ENCODE measurements at places on chromosomes 4 and X.

DNA sequence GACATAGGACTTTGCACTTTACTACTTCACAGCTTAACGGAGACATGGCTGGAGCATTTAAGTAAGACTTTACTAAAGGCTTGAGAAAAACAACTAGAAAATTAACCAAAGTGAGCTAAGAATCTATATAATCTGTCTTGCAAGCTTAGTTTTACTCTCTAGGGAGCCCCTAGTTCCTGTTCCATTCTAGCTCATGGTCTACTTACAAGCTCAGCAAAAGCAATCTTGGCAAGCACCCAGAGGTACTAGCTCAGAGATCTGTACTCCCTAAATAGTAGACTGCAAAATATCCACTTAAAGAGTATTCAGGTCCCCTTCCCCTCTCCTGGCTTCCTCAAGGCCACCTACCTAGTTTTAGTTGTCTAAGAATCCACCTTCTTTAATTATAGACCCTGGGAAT lies 469.0 kb downstream of the IDS start:
- no peak for DNase-seq

DNA sequence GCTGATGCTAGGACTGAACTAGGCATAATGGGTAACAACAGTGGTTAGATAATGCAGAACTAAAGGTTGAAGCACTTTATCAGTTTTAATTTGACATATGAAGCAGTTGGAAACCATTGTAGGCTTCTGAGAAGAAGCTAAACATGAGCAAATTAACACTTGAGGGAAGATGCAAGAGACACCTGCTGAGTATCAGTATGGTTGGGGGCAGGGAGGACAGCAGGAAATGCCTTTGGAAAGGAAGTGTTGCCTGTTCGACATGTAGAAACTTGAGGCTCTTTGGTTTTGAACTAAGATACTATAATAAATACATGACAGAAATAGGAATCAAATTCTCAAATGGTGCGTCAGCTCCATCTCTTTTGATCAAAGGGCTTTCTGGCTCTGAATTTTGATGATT lies 115.6 kb downstream of the FHIP1A start:
- DNase-seq = no peak

DNA sequence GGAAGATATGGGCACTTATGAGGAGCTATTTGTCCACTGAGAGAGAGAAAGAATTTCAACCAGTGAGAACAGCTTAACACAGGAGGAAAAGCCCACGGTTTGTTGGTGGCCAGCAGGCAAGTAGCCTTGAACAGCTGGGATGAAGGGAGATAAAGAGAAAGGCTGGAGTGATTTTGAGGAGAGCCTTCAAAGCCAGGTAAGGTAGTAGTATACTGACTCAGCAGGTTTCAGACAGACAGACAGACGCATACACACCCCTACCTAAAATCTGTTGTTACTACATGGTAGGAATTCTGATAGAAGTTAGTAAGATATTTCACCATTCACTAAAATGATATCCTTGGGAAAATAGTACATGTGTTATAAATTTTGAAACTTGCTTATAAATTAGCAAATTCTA lies 60.5 kb downstream of the SEC24D start:
- no peak for DNase-seq

GRCh38 chrX:33892670-33893069 lies 239.4 kb downstream of the FAM47A start:
- no peak for DNase-seq

GRCh38 chrX:106415276-106415895 lies 196.4 kb upstream of the RADX start:
- peak; percentile 6 for DNase-seq

Data from CD4-positive, alpha-beta T cell treated with Interleukin-12 subunit alpha and Interleukin-12 subunit beta, for 1 hour (primary cell).